Hippocampal formation (tissue), 2 donors: ENCODE measurements at places on chromosomes 1 and 21.

DNA sequence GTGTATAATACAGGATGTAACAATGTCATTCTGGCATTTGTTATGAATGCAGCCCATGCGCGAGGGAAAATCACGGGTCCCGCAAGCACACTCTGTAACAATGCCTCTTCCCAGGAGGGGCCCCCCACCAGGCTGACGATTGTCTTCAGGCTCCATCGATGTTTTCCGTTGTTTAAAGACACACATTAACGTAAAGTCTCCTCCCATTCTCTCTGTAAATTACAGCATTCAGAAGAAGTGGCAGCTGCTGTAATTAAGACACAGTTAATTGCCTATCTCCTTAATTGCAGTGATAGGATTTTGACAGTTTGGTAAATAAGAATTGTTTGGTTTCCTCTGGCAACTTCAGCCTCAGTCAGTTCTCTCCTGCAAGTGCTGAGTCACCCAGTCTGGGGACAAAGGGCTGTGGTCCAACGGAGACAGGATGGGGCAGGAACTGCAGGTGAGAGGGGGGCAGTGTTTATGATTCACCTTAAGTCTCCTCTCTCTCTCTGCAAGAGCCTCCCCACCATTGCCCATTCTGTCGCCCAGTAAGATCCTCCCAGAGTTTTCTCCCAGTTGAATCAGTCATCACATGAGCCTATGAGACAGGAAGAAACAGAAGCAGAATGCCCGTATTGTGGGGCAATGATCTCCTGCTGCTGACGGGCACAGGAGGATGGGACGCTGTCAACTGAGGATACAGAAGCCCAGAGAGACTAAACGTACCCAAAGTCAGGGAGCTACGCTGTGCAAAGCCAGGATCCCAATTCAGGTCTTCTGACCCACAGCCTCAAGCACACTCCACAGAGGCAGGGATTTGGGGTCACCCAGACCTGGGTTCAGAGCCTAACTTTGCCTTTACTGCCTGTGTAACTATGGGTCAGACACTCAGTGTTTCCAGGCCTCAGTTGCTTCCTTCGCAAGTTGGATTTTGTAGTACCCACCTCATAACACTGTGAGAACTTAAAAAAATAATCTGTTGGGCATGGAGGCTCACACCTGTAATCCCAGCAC, 110.0 kb downstream of the ADSS2 start:
- peak; percentile 49 for DNase-seq

- DNase-seq, result no peak
Measured at GRCh38 chr1:19229828-19230325, 19.8 kb upstream of the UBR4 start.

- no peak for DNase-seq
Measured at GRCh38 chr1:173878251-173878650, 10.1 kb downstream of the ZBTB37 start.

DNA sequence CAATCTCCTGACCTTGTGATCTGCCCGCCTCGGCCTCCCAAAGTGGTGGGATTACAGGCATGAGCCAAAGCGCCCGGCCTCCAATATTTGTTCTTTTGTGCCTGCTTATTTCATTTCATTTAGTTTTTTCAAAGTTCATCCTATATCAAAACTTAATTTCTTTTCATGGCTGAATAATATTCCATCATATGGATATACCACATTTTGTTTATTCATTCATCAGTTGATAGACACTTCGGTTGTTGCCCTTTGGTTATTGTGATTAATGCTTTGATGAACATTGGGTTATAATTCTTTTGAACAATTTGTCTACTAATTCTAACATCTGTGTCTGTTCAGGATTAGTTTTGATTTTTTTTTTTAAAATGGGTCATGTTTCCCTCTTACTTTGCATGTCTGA, 41.7 kb downstream of the SFPQ start:
- DNase-seq, result no peak

DNA sequence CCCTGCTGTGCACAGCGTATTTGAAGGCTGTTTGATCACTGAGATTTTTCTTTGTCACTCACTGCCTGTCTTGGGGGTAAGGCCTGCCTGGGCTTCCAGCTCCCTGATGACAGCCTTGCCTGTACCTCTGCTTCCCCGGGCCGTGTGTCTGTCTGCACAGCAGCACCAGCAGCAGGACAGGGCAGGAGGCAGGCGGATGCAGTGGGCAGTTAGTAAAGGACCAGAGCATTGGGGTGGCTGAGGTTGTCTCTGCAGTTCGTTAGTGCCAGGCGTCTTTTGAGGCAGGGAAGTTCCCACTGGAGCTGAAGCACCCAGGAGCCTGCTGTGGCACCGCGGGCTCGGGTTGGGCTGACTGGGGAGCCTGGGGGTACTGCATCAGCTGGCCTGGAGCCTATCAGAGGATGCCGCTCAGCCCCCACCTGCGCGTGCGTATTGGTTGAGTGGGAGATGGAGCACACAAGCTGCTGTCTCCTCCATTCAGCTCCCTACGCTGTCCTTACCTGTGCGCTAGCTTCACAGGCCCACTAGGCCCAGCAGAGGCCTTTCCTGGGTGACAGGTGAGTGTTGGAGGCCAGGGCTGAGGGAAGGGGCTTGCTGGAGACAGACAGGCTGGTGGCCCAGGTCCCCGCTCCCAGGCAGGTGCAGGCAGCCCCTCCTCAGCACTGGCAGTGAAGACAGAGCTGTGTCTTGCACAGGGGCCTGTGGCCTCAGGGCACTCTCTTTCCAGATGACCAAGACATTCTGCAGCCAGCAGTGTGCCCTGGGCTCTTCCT, 28.2 kb downstream of the SNAP47 start:
- no peak for DNase-seq

DNA sequence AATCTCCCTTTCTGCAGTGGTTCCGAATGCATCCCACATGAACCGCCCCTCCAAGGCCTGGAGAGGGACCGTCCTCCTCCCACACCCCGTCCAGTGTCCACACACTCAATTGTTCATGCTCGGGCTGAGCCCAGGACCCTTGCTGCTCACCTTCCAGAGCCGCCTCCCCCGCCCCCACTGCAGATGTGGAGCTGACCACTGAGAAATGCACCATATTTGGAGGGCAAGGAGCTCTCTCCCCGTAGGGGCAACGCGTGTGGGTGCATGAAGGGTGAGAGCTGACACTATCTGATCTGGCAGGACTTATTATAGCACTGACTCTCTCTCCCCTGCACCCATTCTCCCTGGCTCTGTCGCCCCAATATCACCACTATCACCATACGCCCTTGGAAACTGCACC, 4.0 kb upstream of the S100A3 start:
- no peak for DNase-seq

DNA sequence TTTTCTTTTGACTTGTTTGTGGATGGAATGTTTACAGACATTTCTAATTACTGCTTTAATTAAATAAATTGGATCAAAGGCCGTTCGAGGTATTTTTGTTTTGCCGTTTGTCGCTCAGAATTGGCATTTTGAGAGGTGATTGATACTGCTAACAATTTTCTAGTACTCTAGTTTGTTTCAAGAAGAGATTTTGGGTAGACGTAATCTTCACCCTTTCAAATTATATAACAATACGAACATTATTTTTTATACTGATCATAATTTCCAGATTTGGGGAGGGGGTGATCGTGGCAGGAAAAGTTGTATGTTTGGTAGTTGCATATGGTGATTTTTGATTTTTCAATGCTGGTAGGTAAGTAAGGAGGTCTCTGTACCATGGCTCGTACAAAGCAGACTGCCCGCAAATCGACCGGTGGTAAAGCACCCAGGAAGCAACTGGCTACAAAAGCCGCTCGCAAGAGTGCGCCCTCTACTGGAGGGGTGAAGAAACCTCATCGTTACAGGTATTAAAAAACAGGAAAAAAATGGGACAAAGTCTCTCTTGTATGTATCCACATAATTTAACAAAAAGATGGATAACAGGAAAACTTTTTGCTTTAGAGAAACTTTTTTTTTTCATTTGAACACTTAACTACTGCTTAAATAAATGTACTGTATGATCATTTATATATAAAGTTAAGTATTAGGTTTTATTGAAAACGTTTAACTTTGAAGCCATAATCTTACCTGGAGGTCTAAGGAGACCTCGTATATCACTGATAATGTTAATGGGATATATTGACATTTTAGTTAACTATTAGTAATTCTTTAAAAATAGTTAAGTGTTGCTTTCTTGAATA, 1.7 kb downstream of the H3-3A start:
- no peak for DNase-seq

DNA sequence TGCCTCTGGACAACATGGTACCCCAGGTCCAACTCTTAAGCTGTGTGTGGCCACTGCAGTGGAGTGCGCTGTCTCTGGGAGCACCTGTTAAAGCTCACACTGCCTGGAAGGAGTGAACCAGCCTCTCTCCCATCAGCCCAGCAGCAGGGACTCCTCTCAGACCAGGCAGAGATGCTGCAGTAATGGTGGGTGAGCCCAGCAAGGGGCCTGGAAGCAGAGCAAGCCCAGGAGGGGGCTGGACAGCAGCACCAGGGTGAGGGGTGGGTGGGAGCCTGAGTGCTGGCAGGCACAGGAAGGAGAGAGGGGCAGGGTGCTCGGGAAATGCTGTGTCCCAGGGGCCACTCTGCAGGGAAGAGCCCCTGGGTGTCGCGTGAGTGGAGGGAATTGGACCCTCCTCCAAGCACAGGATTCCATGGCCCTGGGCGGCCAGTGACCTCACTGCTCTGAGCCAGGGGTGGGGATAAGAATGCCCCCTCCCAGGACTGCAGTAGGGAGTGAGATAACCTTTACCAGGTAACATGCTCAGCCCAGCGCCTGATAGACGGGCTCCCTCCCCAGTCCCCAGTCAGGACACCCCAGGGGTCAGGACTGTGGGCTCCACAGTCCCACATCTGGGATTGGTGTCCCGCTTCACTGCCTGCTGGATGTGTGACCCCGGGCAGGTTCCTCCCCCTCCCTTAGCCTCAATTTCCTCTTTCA, 313.1 kb downstream of the MATN1 start:
- no peak for DNase-seq

GRCh38 chr21:39666681-39667315, 54.1 kb downstream of the B3GALT5 start:
- no peak for DNase-seq

GRCh38 chr1:65467536-65467935, 47.1 kb downstream of the LEPR start:
- DNase-seq, result no peak

DNA sequence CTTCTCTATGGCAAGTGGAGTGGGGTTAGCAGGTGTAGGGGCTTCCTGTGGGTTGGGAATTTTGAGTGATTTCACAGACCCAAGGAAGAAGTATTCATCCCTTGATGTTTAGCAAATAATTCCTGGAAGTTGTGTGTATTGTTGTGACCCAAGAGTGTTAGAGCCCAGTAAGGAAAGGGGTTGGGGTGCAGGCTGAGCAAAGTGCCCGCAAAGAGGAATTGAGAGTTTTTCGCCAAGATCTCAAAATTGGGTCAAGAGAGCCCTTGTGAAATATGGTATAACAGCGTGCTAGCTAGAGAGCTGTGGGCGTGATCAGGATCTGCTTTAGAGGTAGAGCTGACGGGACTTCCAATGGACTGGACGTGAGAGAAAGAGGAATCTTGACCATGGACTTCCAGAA, 73.0 kb upstream of the LAPTM5 start:
- DNase-seq, result no peak

- peak; percentile 8 for DNase-seq
Measured at GRCh38 chr1:116538544-116538943, 32.3 kb downstream of the CD58 start.

GRCh38 chr1:150271291-150271959, 1.2 kb upstream of the C1orf54 start:
- DNase-seq, result no peak

DNA sequence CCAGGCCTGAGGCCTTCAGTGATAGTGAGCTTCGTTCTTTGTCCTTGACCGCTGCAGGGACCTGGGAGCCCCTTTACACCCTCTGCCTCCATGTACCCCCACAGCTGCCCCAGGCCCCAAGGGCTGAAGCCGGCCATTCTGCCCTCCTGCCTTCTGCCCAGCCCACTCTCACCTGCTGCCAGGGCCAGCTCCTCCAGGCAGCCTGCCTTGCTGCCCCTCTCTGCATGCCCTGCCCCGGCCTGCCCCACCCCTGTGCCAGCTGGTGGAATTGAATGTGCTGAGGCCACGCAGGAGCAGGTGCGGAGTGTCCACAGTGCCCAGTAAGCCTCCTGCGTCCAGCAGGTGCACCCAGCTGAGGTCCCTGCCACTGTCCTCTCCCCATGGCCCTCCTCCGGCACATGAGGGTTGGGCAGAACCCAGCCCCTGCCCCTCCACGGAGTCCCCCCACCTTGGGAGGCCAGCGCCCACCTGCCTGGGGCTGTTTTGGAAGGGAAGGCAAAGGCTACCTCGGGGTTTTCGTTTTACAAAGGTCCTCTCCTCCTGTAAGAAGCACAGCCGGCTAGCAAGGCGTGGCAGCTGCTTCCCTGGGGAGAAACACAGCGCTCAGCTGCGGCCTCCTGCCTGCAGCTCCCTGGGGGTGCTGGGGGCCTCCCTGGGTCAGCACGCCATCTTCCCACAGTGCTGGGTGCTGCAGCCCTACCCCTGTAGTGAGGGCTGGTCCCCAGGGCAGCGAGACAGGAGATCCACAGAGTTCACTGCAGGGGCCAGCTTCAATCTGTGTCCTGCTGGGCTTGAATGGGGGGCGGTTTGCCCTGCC, 21.0 kb downstream of the MMEL1 start:
- DNase-seq, result no peak

DNA sequence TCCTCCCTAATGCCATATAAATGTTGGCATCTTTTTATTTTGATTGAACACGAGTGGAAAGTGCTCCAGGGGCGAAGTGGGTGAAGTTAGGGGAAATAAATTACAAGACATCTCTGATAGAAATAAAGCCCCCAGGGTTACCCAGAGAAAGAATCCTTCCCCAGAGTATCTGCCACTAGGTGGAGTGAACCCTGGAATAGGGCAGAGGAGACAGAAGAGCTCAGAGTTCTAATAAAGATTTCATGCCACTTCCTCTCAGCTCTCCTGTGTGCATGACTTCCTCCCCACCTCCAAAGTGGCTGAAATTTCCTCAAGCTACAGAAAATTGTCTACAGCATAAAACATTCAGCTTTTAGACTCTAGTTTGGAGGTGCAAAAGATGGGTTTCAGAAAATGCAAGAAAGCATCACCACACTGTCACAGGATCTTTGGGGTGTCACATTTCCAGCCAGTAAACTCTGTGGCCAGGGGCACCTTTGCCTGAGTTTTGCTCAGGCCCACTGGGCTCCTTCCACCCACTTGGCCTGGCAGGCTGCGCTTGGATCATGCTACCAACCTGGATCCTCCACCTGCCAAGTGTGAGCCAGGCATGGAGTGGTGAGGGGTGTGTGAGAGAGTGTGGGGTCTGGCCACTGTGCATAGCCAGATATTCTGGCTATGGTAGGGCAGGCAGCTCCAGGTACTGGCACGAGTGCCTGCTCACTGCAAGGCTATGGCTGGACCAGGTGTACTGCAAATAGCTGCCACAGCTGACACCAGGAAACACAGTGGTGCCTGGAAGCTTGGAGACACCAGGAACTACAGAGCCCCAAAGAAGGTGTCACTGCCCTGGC, 208.8 kb upstream of the USP25 start:
- no peak for DNase-seq

GRCh38 chr1:197619008-197619640, 156.2 kb downstream of the DENND1B start:
- DNase-seq, result no peak

GRCh38 chr1:69284508-69284907, 283.2 kb upstream of the LRRC7 start:
- no peak for DNase-seq

GRCh38 chr21:32494934-32495709, 82.6 kb downstream of the EVA1C start:
- no peak for DNase-seq
